ENCODE measurements at places on chromosomes 12 and 14.

DNA sequence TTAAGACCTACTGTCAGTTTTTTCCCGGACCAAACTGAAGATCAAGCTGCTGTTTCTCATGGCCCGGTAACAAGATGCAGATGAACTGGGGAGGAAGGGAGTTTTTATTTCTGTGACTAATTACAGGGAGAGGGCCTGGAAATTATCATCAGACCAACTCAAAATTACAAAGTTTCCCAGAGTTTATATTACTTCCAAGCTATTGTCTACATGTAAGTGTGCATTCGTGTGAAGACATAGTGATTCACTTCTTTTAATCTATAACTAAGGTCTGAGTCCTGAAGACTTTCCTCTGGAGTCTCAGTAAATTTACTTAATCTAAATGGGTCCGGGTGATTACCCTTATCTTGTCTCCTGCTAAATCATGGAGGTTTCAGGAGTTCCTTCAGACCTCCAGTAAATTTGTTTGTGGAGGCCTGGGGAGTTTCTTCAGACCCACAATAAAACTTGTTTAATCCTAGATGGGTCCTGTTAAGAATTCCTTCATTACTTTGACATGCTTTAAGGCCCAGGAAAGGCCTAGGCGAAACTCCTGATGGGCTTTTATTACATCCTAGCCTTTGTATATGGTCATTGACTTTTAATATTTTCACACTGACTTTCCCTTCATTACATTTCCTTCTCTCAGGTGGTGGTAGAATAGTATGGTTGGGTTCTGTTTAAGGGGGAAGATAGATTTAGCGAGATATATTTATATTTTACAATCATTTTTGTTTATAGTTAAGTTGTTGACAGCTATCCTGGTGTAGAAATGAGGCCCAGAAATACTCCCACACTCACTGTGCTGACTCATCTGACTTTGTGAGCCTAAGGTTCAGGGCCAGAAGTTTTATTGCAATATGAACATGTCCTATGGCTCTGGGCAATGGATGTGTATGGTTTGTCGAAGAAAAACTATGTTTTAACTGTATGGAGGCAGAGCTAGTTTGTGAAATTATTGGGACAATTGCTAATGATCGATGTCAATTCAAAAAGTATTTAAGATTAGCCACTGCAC lies 627.0 kb upstream of the FBXO33 start:
- no peak for DNase-seq

DNA sequence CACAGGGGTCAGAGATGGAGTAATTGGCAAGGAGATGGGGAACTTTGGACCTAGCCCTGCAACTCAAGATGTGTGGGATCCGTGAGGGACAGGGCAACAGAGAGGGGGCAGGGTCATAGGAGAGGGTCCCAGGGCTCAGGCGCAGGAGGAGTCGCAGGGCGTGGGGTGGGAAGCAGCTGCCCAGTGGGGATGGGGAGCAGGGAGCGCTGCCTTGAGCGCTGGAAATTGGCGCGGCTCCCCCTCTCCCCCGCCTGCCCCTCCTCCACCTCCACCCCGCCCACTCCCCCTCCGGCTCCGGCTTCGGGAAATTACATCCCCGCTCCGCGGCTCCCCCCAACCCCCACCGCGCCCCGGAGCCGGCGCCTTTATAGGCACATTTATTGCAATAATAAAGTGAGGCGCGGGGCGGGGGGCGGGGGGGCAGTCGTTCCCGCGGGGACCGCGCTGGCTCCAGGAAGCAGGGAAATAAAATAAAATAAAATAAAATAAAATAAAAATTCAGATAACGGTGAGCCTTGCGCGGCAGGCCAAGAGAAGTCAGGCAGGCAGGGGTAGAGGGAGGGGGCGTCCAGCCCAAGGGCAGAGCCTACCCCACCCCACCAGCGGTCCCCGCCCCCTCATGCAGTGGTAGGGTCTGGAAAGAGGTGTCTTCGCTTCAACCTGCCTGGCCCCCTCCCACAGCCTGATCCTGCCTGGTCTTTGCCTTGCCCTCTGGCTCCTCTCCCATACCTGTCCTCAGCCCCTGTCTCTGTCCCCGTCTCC lies 3.6 kb downstream of the NXPH4 start:
- DNase-seq = no peak

- DNase-seq = no peak
Measured at GRCh38 chr14:31080056-31080455, 53.9 kb upstream of the STRN3 start.

DNA sequence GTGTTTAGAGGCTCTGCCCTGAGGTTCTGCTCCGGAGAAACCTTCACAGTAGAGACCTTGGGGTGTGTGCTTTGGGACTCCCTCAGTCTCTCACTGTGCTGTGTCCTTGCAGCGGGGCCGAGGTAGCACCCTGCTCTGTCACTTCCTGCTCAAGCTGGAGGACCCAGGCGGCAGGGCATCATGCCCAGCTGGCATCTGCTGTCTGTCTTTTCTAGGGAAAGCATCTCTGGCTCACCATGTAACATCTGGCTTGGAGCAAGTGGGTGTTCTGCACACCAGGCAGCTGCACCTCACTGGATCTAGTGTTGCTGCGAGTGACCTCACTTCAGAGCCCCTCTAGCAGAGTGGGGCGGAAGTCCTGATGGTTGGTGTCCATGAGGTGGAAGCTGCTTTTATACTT lies 124.5 kb downstream of the ESRRB start:
- DNase-seq = no peak

DNA sequence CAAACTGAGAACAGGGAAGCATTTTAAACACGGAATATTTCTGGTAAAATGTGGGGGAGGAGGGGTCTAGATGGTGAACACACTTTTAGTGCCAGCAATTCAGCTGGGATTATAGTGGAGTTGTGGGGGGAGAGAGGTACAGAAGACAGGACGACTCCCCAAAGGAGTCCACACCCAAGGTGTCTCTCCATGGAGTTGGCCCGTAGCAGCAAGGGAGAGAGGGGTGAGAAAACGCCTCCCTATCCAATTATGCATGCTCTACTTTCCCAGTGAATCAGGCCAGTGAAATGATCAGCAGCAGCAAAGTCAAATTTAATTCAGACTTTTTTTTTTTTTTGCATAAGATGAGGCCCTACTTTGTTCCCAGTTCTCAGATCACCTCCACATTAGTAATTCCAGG lies 38.6 kb downstream of the BTG1 start:
- DNase-seq = no peak

- DNase-seq = no peak
Measured at GRCh38 chr12:47110718-47111391, 31.1 kb upstream of the AMIGO2 start.

DNA sequence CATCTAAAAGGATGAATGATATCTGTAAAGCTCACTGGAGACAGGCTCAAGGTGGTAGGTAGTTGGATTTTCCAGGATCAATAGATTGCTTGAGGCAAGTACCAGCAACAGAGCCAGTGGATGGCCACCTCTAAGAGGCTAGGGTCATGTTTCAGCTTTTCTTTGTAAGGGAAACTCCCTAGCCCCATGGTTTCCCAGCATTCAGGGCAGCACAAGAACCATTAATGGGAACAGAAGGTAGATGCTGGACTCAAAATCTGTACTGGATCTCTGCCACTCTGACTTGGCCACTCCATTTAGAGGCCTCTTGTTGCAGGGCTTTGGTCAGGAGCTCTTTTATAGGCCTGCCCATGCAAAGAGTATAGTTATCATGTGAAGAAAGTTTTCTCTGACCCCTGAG lies 76.1 kb upstream of the DYRK2 start:
- DNase-seq = no peak

DNA sequence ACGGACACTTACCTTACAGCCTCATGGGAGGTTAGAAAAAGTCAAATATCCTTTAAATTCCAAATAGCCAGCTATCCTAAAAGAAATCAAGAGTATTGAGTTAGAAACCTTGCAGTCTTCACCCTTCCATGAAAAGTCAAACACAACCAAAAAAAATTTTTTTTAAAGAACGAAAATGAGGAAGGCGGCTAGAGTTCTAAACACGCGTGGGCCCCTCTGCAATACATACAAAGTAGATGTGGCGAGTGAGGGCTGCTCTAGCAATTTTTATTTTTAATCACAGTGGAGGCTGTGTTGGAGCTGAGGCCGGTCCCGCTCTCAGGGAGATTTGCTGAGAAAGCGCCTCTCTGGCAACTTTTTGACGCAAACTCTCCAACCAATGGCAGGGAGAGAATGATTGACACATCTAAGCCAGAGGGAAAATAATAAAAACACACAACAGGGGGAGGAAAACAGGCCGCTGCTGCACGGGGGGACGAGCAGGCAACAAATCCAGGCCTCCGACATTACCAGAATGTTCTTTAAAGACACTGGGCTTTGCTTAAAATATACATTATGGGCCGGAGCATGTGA lies at the start of gene OTX2:
TSS of gene OTX2 (minus strand) at position 333 of the 573 bp plus-strand sequence. CDS start 5,023 bp downstream, outside the sequence.
- no peak for DNase-seq

- no peak for DNase-seq
Measured at GRCh38 chr12:38253778-38254177, 62.8 kb upstream of the ALG10B start.

Measured in cortex of kidney (tissue), 1 donor.